ENCODE measurements at places on chromosomes 11 and 22.
A peak's percentile ranks its signal among the peaks of the same experiment; 100 is the strongest.

DNA sequence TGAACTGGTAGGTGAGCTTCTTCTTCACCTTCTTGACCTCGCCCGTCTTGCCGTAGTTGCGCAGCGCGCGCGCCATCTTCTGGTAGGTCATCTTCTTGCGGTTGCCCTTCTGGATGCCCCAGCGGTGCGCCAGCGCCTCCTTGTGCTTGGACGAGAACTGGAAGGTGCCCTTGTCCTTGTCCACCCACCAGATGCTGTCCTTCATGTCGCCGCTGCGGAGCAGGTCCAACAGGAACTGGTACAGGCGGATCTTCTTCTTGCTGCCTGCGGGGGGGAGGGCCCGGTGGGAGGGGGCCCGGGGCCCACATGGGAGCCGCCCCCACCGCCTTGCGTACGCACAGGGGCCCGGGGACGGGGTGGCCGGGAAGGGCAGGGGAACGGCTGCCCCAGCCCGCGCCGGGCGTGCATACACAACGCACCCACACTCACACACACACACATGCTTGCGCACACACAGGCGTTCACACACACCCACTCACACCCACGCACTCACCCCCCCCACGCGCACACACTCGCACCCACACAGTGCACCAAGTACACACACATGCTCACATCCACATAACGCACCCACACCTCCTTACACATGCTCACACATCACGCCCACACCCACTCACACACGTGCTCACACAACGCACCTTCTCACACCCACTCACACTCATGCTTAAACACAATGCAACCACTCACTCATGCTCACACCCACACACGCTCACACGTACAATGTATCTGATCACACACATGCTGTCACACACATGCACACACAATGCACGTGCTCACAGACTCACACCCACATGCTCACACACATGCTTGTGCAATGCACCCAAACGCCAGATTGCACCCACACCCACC lies 3.0 kb upstream of the MYBPC3 start:
- peak; percentile 89 for DNase-seq

DNA sequence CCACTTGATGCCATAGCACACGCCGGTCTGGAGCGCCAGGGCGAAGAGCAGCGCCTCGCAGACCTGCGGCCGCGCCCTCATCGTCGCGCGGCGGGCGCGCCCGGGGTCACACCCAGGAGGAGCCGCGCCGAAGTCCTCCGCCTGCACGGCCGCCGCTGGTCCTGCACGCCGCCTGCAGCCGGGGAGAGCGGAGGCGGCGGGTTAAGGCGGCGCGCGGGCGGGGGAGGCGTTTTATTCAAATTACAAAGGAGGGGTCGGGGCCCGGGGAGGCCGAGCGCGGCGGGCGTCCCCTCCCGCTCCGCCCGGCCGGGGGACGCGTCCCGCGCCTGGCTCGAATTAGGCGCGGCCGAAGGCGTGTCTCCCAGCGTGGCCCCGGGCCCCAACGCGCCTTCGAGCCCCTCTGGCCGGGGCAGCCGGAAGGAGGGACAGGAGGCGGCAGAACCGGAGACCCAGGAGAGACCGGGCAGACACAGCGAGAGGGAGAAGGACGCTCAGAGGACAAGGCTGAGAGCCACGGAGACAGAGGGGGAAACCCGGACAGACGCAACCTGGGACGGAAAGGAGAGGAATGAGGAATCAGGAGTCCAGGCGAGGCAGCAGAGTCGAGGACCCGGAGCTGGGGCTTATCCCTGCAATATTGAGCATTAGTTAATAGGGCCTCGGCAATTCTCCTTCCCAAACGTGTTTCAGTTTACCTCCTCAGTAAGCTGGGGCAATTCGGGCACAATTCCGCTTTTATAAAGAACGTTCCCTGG lies at the start of gene WNT11:
WNT11 (minus strand) TSS at position 176 of the 755 bp plus-strand sequence; CDS start at position 81, 95 bp downstream.
- DNase-seq, result peak; percentile 35

- DNase-seq, result no peak
These were observed 995.1 kb downstream of the BRD1 start for GRCh38 chr22:48832592-48832991.

GRCh38 chr11:6755953-6756347 lies 15.8 kb downstream of the OR2AG2 start:
- no peak for DNase-seq

- no peak for DNase-seq
These were observed 55.5 kb downstream of the PAK1 start for GRCh38 chr11:77418155-77418970.

DNA sequence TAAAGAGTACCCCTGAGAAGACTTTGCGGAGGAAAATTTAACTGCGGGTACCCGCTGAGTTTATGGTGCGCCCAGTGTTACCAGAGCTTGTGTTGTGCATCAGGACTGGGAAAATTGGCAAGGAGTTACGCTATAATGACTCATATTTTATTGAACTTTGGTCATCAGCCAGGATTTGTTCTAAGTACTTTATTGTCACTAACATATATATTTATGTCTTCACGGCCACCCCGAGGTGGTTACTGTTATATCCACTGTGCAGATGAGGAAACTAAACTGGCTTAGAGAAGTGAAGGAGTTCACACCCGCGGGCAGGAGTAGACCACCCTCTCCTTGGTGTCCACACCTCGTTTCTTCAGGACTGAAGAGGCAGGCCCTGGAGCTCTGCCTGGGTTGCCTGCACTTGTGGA lies 667 bp downstream of the ACCS start:
- peak; percentile 76 for DNase-seq

DNA sequence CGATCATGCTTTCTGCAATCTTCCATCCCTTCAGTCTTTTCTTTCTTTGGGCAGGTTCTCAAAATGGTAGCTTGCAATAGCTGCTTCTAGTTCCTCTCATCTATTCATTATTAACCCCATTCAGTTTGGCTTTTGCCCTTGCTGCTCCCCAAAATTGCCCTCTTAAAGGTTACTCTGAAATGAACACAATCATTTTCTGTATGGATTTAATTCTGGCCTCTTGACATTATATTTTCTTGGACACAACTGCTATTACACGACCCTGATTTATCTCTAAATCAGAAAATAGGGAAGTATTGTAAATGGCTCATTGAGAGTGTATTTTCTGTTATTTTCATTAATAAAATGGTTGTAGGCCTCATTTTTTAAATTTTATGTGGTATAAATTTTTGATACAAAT lies at the start of gene ANGPTL5:
ANGPTL5 (minus strand) TSS at position 101 of the 400 bp plus-strand sequence. CDS start 8,613 bp downstream, outside the sequence.
- no peak for DNase-seq

DNA sequence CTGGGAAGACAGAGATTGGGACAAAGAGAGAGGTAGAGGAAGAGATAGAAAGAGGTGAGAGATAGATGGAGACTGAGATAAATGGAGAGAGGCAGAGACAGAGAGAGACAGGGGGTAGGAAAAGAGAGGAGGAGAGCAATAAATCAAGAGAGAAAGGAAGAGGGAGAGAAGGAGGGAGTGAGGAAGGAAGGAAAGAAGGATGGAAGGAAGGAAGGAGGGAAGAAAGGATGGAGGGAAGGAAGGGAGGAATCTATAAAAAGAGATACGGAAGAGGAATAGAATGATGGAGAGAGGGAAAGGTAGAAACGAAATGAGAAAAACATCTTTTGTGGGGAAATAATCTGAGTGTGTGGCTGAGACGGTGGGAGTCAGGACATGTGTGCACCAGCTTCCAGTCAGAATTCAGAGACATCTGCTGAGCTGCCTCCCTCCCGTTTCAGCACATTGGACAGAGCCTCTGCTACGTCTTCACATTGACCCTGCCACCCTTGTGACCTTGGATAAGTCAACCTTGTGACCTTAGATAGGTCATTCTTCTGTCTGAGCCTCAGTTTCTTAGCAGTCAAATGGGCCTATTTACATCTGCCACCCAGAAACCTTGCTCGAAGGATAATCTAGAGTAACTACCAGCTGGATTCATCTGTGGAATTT lies 417.8 kb downstream of the MIAT start:
- DNase-seq, result peak; percentile 7

DNA sequence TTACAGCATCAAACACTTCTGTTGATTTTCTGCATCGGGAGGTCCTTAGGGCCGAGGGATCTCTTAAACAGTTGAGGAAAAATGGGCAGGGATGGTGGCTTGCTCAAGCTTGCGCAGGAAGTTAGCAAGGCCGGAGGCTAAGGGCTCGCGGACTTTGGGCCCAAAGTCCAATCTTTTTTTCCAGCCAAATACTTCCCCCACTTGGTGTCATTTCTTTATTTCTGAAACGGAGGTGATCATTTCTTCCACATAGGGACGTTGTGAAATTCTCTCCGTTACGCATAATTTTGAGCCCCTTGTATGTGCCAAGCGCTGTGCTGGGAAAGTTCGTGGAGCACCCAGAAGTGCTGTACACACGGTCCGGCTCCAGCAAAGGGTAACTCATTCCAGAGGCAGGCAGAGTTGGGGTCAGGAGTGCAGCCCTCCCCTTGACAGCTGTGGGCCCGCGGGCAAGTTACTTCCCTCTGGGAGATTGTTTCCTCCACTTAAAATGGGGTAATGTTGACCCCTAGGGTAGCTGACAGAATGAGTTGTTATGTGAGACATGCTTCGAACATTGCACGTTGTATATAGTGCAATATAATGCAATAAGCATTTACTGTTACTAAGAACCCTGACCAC lies 809 bp downstream of the MIEF1 start:
- peak; percentile 38 for DNase-seq

GRCh38 chr11:67286621-67287333 lies 2.3 kb upstream of the ANKRD13D start:
- DNase-seq, result no peak

DNA sequence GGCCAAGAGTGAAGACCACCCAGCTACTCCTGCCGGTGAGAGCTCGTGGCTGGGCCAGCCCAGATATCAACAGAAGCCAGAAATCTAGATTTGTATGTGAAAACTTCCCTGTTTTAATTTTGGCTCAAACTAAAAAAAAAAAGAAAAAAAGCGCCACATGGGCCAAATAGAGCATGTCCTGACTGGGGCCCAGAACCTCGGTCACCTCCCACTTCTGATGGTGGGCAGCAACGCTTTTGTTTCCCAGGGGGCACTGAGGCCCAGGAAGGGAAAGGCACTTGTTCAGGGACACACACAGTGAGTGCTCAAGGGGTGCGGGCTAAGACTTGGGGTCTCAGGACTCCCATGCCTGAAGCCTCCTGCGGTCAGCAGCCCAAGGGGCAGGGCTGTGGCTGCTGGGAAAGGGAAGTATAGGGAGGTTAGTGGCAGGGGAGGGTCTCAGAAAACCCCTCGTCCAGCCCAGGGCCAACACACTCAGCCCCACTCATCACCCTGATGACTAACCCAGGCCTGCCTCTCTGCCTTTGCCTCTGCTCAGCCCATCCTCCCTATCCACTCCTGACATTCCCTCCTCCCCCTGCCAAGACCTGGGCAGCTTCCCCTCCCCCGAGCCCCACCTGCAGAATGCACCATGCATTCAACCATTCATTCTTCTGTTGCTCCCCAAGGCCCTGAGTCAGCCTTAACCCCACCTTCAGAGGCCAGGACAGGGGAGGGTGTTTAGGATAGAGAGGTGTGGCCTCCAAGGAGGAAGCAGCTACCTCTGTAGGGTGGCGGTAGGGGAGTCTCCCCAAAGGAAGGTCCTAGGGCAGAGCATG lies 30.0 kb upstream of the TCF20 start:
- DNase-seq, result no peak

- peak; percentile 89 for DNase-seq
These were observed 9.0 kb upstream of the NUCB2 start for GRCh38 chr11:17267576-17267975.

- no peak for DNase-seq
These were observed 31.6 kb upstream of the ZBTB16 start for GRCh38 chr11:114027926-114028325.

DNA sequence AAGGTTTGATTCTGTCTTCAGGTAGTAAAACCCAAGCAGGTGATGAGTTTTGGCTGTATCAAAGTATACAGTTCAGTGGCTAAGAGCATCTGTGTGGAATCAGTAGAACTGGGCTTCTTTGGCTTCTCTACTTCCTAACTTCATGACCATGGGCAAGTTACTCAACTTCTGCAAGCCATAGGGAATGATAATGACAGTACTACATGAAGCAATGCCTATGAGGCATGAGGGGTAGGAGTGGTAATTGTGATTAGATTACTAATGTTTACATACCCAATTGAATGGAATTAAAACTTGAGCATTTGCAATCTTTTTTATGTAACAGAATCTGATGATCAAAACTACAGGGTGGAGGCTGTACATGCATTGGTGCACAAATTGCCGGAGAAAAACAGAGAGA lies 164.3 kb downstream of the PGR start:
- no peak for DNase-seq

DNA sequence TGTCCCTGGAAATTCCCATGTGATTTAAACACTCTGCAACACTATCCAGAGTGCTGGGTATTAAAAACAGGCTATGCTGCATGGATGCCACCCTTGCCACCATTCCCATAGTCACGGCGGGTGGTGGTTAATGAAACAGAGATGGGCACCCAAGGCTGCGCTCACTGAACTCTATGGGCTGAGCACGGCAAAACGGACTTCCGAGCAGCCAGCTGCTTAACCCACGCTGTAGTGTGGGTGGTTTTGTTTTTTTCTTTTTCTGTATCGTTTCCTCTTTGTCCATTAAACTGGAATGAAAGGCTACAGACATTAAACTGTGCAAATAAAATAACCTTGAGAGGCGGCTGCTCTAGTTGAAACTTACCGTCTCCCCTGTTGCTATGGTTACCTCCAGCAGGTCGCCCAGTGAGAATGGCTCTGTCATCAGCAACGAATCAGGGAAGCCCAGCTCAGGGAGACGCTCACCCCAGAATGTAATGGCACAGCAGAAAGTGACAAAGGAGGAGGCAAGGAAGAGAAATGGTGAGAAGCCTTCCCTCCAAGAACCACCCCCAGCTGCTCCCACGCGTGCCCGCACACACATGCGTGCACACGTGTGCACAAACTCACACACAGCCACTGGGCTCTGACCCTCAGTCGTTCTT lies 102.1 kb downstream of the C11orf91 start:
- no peak for DNase-seq

- DNase-seq, result no peak
These were observed 186.2 kb downstream of the OPCML start for GRCh38 chr11:133346137-133346536.

DNA sequence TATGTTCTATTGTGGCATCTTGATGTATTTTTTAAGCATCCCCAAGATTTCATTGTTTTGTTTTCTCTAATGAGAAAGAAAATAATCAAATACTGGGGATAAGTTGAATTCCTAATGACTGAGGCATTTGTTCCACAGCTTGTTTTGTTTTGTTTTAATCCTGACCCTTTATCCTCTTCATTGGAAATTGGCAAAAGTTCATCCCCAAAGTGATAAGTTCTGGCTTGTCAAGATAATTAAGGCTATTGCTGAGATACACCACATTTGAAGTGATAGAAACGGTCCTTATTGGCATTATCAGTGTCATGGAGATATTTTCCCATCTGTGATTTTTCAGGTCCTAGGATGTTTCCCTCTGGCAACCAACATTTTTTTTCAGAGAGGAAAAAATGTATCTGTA lies 65.0 kb downstream of the SLC36A4 start:
- peak; percentile 41 for DNase-seq

GRCh38 chr11:59598961-59599360 lies 16.6 kb downstream of the OSBP start:
- no peak for DNase-seq

All from EH (cell line).